ENCODE measurements at places on chromosomes 11 and 22.

DNA sequence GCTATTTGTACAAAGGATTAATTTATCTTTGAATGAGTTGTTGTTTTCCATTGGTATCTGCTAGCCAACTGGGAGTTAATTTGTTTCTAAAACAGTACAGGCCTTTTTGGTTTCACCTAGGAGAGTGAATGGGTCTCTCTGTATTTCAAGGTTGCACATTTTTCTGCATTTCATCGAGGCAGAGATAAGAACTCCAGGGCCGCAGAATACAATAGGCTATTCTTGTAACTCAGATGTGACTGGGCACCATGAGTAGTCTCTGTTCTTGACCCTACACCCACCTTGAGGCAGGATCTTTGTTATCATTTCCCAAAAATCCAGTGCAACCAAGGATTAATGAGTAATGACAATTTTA lies 51.7 kb upstream of the OR9Q1 start:
- H3K27me3 ChIP-seq = peaks cover 7% of the 10 kb centered on the region
- DNase-seq = no peak
- no peak overlapping the region for H3K4me3 ChIP-seq
- H3K27ac ChIP-seq = no peak overlapping the region
- no peaks in the 10 kb centered on the region for H3K4me1 ChIP-seq

DNA sequence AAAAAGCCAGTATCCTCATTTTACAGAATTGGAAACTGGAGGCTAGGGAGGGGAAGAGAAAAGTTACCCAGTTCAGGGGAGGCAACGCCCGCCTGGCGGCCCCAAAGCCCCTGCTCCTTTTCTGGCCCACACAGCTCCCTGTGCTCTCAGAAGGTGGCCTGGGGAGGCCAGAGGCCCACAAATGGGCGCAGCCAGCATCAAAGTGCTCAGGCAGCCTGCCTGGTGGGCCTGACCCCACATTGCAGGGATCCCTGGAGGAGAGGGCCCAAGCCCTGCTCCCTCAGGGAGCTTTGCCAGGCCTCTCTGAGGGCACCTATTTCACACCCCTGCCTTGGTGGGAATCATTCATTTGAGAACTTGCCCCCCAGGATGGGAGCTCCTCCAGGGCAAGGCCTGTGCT lies 42.5 kb downstream of the ARRB1 start:
- no peaks in the 10 kb centered on the region for H3K36me3 ChIP-seq
- H3K4me1 ChIP-seq = peaks cover 3% of the 10 kb centered on the region
- no peaks in the 10 kb centered on the region for H3K27me3 ChIP-seq

DNA sequence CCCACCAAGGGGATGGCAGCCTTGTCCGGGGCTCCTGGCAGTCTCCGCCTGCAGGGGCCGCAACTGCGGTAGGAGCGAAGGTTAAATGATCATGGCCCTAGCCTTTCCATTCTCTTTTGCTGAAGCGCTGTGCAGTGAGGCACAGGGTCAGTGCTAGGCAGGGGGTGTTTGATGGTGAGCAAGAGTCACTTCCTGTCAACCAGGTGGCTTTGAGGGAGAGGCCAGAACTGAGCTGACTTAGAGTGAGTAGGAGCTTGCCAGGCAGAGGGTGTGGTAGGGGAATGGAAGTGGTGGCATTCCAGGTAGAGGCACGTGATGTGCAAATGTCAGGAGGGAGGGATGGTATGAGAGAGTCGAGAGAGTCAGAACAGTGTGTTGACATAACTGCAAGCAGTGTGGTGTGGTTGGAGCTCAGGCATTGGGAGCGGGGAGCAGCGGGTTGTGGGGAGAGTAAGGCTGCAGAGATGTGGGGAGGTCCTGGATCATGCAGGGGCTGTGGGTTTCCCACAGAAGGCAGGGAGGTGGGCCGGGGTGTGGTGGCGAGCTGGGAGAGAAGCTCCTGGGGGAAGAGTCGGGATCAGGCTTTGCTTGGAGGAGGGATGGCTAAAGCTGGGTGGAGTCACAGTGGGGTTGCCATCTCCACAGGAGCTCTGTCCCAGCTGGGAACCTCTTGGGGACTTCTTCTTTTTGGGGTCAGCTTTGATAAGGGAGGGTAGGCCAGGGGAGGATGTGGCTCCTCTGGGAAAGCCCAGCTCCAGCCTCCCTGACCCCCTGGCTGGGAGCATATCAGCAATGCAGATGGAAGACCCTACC lies 33.3 kb downstream of the AMPD3 start:
- no peaks in the 10 kb centered on the region for H3K27me3 ChIP-seq
- no peak overlapping the region for H3K27ac ChIP-seq
- H3K36me3 ChIP-seq = peaks cover 38% of the 10 kb centered on the region
- no peak overlapping the region for H3K4me3 ChIP-seq
- no peak for DNase-seq

- no peak for DNase-seq
- H3K27ac ChIP-seq = no peak overlapping the region
- H3K4me3 ChIP-seq = no peak overlapping the region
- peaks cover 11% of the 10 kb centered on the region for H3K4me1 ChIP-seq
- peaks cover 4% of the 10 kb centered on the region for H3K27me3 ChIP-seq
Observed at GRCh38 chr22:48242461-48242864, 1480.0 kb downstream of the TBC1D22A start.

- H3K4me1 ChIP-seq = peaks cover 7% of the 10 kb centered on the region
- H3K36me3 ChIP-seq = no peaks in the 10 kb centered on the region
- no peaks in the 10 kb centered on the region for H3K27me3 ChIP-seq
- H3K27ac ChIP-seq = no peak overlapping the region
- no peak overlapping the region for H3K4me3 ChIP-seq
Observed at GRCh38 chr22:49755631-49756001, 72.1 kb downstream of the BRD1 start.

DNA sequence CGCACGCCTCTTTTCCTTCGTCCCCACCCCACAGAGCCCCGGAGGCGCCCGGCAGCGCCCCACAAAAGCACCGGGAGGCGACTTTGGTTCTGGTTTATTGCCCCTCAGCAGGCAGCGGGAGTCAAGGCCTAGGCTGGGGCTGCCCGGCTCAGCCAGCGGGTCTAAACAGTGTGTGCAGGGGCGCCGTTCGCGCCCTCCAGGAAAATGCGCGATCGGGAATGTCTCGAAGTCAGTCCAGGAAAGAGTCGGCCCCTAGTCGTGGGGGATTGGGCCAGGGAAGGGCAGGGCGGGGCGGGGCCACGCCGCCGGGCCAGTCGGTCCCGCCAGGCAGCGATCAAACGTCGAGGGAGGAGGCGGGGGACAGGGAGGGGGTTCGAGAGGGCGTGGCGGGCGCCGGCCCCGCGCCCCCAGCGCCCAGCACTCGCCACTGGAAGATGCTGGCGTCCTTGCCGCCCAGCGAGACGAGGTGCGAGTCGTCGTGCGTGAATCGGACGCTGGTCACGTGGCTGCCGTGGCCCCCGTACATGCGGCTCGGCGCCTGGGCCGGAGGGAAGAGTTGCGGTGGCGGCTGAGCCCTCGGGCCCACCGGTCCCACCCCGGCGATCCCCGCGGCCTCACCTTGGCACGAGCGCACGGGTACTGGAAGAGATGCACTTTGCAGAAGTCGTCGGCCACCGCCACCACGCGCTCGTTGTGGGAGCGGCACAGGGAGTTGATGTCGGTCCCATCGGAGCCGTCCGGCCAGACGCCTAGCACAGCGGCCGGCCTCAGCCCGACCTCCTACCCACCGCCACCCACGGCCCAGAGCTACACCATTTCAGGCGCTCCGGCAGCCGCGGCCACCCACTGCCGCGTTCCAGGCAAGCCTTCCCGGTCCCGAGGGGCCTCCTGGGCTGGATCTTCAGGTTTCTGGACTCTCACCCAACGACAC lies 741 bp upstream of the MTA2 start:
- H3K27me3 ChIP-seq = no peaks in the 10 kb centered on the region
- H3K36me3 ChIP-seq = peaks cover 70% of the 10 kb centered on the region
- DNase-seq = peak; percentile 22
- peaks cover 50% of the 10 kb centered on the region for H3K4me1 ChIP-seq
- H3K4me3 ChIP-seq = peak overlapping the region; percentile 85

DNA sequence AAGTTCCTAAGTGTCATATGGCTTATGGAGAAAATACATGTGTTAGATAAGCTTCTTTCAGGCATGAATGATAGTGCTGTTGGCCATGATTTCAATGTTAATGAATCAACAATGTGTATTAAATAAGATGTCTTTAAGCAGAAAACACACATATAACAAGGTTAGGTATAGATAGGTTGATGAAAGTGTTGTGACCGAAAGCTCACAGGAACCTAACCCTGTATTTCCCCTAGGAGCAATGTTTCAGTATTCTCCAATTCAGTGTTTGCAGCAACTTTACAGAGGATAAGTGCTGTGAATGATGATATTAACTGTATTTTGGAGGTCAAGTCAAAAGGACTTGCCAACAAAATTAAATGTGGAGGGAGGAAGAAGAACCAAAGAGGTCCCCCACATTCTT lies 82.8 kb upstream of the PRDM11 start:
- DNase-seq = no peak
- H3K4me3 ChIP-seq = no peak overlapping the region
- no peaks in the 10 kb centered on the region for H3K4me1 ChIP-seq
- peaks cover 1% of the 10 kb centered on the region for H3K27me3 ChIP-seq

DNA sequence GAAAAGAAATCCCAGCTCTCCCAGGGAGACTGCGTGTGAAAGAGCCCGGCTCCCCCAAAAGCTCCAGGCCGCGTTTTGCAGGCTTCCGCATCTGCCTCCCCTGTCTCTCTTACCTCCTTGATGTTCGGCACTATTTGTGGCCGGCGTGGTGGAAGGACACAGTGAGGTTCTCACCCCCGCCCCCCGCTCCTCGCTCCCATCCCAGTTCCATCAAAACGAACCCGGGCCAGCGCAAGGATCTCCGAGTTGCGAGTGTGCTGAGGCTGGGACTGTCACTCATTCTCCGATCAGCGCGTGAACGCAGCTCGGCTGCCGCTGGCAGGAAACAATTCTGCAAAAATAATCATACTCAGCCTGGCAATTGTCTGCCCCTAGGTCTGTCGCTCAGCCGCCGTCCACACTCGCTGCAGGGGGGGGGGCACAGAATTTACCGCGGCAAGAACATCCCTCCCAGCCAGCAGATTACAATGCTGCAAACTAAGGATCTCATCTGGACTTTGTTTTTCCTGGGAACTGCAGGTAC lies at the start of gene NCAM1:
Gene NCAM1 (plus strand): TSS at position 275 of the 523 bp plus-strand sequence.
- DNase-seq = peak; percentile 11
- H3K27me3 ChIP-seq = peaks cover 68% of the 10 kb centered on the region
- peaks cover 1% of the 10 kb centered on the region for H3K36me3 ChIP-seq
- peak within 1 kb of the TSS; percentile 73 for H3K4me3 ChIP-seq
- peak within 1 kb of the TSS; percentile 79 for H3K27ac ChIP-seq

DNA sequence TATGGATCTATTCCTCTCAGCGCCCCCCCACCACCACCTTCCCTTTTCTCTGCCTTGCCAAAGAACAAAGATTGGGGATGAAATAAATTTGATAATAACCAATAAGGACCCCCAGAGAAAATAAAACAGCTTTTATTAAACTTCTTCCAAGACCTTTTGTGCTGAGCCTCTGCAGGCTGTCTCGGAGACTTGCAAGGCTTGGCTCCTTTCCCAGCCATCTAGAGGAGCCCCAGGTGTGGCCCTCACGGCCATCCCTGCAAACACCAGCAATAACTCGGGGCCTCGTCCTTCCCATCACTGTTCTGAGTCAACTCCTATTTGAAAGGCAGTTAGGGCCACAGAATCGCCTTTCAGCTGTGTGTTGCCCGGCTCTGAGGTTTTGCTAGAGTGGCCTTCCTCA lies 51.2 kb upstream of the LMO1 start:
- no peaks in the 10 kb centered on the region for H3K4me1 ChIP-seq
- H3K36me3 ChIP-seq = no peaks in the 10 kb centered on the region
- no peak overlapping the region for H3K4me3 ChIP-seq
- no peaks in the 10 kb centered on the region for H3K27me3 ChIP-seq
- no peak for DNase-seq

GRCh38 chr11:29260939-29261705 lies 755.7 kb downstream of the KCNA4 start:
- no peak for DNase-seq
- H3K4me3 ChIP-seq = no peak overlapping the region
- H3K27ac ChIP-seq = no peak overlapping the region
- H3K4me1 ChIP-seq = no peaks in the 10 kb centered on the region

- DNase-seq = no peak
- no peak overlapping the region for H3K4me3 ChIP-seq
- H3K36me3 ChIP-seq = no peaks in the 10 kb centered on the region
- H3K4me1 ChIP-seq = no peaks in the 10 kb centered on the region
Observed at GRCh38 chr11:105611572-105612441, 1.9 kb downstream of the GRIA4 start.

DNA sequence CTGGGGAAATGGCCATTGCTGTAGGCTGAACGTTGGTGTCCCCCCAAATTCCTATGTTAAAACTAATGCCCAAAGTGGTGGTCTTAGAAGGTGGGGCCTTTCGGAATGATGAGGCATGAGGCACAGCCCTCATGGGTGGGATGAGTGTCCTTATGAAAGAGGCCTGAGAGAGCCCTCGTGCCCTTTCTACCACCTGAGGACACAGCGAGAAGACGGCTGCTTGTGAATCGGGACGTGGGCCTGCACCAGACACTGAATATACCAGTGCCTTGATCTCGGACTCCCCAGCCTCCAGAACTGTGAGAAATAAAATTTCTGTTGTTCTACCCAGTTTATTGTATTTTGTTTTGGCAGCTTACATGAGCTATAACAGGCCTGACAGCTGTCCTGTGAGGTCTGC lies 162.9 kb upstream of the B3GAT1 start:
- H3K4me1 ChIP-seq = no peaks in the 10 kb centered on the region
- DNase-seq = peak; percentile 1
- H3K4me3 ChIP-seq = no peak overlapping the region
- no peaks in the 10 kb centered on the region for H3K36me3 ChIP-seq

- H3K27ac ChIP-seq = no peak overlapping the region
- H3K4me3 ChIP-seq = no peak overlapping the region
- no peaks in the 10 kb centered on the region for H3K4me1 ChIP-seq
- H3K27me3 ChIP-seq = peaks cover 2% of the 10 kb centered on the region
- no peak for DNase-seq
Observed at GRCh38 chr22:32545801-32546200, 71.2 kb downstream of the FBXO7 start.

DNA sequence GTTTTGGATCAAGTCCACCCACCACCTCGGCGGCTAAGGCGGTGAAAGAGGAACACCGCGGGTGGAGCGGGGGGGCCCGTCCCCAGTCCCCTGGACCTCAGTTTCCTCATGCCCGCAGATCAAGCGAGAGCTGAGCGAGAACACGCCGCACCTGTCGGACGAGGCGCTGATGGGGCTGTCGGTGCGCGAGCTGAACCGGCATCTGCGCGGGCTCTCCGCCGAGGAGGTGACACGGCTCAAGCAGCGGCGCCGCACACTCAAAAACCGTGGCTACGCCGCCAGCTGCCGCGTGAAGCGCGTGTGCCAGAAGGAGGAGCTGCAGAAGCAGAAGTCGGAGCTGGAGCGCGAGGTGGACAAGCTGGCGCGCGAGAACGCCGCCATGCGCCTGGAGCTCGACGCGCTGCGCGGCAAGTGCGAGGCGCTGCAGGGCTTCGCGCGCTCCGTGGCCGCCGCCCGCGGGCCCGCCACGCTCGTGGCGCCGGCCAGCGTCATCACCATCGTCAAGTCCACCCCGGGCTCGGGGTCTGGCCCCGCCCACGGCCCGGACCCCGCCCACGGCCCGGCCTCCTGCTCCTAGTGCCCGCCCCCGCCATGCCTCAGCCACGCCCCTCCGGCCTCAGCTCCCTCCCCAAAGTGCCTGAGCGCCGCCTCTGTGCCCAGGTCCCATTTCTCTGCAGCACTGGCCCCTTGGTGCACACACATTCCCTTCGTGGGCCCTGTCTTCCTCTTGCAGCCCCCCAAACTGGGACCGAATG lies 12.7 kb downstream of the MAFF start:
- peak; percentile 61 for DNase-seq
- peaks cover 33% of the 10 kb centered on the region for H3K4me1 ChIP-seq
- peaks cover 4% of the 10 kb centered on the region for H3K27me3 ChIP-seq
- H3K36me3 ChIP-seq = peaks cover 8% of the 10 kb centered on the region
- peak overlapping the region; percentile 43 for H3K4me3 ChIP-seq

- no peak overlapping the region for H3K4me3 ChIP-seq
- no peak for DNase-seq
- H3K36me3 ChIP-seq = peaks cover 3% of the 10 kb centered on the region
- no peaks in the 10 kb centered on the region for H3K27me3 ChIP-seq
- H3K4me1 ChIP-seq = peaks cover 48% of the 10 kb centered on the region
Observed at GRCh38 chr11:107844041-107844440, 14.5 kb downstream of the SLC35F2 start.
